A549 treated with Hydrocortisone at 1 μM for 4 hours (cell line): ENCODE measurements at places on chromosomes 11 and 22. TPM values are rescaled to one million over a fixed set of nuclear protein-coding genes. Genes with fewer than 3 reads are reported as not detected.

LMNTD2 gene
- 1.9 to 2.8 TPM (median 2.7 TPM) in 5 replicates for total RNA-seq

C11orf16 gene
- not detected in 5 replicates for total RNA-seq

PRODH gene
- total RNA-seq: 1.1 to 1.6 TPM (median 1.3 TPM) in 5 replicates

ELMOD1 gene
- total RNA-seq: 0.05 to 0.26 TPM (median 0.20 TPM) in 5 replicates

CSF2RB gene
- not detected in 5 replicates for total RNA-seq

CD3E gene
- not detected in 5 replicates for total RNA-seq

OR2D2 gene
- not detected in 5 replicates for total RNA-seq

MAPK11 gene
- 5.9 to 7.3 TPM (median 6.9 TPM) in 5 replicates for total RNA-seq
